Activated CD4-positive, alpha-beta T cell treated with anti-CD3 and anti-CD28 coated beads, Interleukin-2, amount 50 U/mL, for 48 hours (primary cell): ENCODE measurements at places on chromosomes 13 and 19.

DNA sequence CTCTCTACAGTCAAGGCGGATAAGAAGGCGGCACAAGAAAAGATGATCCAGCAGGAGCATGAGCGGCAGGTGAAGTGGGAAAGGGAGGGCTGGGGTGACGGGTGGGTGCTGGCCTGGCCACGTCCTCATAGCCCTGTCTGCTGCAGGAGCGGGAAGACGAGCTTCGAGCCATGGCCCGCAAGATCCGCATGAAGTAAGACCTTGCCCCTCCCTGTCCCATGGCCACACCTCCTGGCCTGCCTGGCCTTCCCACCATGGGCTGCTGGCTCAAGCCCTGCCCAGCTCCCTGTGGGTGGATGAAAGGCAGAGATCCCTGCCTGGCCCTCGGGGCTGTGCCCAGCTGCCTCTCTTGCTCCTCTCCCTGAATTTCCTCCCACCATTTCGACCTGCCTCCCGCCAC, 7.2 kb downstream of the ZNF296 start:
- no peak for DNase-seq

DNA sequence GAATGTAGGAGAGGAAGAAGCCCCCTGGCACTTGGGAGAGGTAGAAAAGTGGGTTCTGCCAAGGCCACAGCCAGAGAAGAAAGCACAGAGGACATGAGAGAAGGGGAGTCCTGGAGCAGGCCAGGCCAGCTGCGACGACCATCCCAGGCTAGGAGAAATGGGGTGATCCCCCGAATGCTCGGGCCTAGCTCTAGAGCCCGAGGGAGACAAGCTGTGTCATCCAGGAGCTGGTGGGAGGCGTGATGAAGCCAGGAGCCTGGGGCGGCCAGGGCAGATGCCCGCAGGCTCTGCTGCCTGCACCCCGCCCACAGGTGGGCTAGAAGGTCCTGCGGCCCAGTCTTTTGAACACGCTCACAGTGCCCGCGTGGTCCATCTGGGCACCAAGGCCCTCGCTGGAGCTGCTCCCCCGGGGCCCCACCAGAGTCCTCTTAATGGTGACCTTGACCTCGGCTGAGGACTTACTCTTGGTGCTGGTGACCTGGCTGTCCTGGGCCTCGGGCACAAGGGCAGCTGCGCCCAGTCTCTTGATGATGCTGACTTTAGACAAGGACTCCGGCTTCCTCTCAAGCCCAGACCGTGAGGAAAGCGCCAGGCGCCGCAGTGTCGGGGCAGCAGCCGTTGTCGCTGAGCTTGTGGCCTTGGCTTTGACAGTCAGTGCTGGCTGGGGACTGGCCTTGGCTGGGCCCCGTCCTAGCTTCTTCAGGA, 26.5 kb downstream of the C19orf47 start:
- no peak for DNase-seq

DNA sequence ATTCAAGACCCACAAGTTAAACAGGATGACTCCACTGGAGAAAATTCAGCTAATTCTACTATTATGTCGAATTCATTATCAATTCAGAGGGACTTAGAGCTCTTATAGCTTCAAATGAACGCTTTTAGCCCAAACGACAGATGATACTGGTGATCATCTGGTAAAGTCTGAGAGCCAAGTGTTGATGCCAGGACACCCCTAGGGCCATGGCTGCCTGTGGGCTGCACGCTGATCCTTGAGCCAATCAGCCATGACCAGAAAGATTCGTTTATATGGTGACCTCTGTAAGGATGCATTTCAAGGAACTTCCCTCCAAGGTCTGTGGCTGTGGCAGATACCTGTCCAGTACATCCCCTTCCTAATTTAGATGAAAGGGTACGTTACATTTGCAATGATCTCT, 10.9 kb downstream of the MEDAG start:
- no peak for DNase-seq

DNA sequence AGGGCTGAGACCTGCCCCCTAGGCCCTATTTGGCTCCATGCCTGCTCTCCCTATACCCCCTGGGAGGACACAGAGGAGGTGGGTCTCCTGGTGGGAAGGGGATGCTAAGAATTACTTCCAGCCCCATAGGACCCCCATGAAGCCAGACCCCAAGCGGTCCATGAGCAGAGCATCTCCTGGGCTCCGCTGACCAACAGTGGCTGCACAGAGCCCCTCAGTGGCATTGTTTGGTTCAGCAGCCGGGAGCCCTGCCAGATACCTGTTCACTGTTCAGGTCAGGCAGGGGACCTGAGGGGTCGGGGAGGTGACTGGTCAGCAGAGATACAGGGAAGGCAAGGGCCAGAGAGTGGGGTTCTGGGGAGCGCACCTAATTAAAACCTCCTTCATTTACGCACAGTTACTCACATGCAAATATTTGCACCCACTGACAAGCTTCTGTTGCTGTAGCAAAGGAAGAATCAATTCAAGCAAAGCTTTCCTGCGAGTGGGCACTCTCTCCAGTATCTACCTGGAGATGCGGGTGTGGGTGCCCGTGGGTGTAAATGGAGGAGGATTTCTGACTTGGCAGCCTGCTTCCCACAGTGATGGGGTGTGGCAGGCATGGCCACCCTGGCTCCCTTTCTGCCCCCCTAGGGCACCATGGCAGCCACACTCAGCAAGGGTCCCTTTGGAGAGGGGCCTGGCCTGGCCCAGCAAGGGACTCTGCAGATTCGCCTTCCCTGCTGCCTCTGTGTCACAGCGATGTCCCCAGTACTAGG, 83.5 kb downstream of the CHST8 start:
- no peak for DNase-seq

DNA sequence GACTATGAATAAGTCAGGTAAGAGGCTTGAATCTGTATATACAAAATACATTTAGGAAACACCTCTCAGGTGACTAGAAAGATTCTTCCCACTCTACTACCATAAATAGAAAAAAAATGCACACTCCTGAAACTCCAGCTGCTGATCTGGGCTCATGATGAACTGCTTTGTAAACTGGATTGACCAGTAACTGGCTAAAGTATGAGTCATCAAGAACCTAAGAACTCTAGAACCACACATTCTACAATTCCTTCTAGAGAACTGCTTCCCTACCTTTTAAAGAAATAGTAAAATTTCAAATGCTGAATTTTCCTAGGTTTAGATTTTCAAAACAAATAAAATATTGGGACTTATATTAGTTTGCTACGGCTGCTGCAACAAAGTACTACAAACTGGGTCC, 55.2 kb downstream of the ELF1 start:
- no peak for DNase-seq

- no peak for DNase-seq
These were observed 104.5 kb downstream of the PIBF1 start for GRCh38 chr13:72886272-72887067.

- peak; percentile 29 for DNase-seq
These were observed 800 bp downstream of the ELL start for GRCh38 chr19:18520848-18521691.

DNA sequence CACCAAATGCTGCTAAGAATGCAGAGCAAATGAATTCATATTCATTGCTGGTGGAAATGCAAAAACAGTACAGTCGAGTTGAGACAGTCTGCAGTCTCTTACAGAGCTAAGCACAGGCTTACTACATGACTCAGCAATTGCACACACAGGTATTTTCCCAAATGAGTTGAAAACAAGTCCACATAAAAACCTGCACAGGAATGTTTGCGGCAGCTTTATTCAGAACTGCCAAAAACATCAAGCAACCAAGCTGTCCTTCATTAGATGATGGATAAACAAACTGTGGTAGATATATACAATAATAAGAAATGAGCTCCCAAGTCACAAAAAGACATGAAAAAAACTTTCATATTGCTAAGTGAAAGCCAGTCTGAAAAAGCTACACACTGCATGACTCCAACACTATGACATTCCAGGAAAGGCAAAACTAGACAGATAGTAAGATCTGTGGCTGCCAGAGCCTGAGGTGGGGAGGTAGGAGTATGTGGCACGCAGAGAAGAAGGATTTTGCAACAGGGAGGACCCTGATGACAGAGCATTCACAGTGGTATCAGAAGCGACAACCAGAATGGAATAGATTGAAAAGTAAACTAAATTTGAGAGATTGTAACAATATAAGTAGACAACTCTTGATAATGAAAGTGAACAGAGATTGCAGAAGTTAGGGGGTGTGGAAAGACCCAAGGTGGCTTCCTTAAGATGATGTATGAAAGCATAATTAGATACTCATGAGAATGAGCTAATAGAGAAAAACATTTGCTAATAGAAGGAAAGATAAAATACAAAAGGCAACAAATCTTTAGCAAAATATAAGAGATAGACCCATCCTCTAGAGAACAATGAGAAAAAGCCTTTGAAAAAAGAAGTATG, 52.7 kb downstream of the TSC22D1 start:
- no peak for DNase-seq

- DNase-seq: no peak
These were observed 105.5 kb downstream of the TEX26 start for GRCh38 chr13:31037874-31038500.

DNA sequence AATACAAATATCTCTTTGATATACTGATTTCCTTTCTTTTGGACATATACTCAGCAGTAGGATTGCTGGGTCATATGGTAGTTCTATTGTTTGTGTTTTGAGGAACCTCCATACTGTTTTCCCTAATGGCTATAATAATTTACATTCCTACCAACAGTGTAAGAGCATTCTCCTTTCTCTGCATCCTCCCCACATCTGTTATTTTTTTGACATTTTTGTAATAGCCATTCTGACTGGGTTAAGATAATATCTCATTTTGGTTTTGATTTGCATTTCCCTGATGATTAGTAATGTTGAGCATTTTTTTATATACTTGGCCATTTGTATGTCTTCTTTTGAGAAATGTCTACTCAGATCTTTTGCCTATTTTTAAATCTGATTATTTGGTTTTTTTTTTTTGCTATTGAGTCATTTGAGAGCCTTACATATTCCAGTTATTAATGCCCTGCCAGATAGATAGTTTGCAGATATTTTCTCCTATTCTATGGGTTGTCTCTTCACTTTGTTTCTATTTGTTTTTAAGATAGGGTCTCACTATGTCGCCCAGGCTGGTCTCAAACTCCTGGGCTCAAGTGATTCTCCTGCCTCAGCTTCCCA, 95.7 kb downstream of the FNDC3A start:
- no peak for DNase-seq

- DNase-seq: no peak
These were observed 5.8 kb downstream of the MLLT1 start for GRCh38 chr19:6273701-6274601.
